ENCODE measurements at places on chromosomes 1 and 21.

DNA sequence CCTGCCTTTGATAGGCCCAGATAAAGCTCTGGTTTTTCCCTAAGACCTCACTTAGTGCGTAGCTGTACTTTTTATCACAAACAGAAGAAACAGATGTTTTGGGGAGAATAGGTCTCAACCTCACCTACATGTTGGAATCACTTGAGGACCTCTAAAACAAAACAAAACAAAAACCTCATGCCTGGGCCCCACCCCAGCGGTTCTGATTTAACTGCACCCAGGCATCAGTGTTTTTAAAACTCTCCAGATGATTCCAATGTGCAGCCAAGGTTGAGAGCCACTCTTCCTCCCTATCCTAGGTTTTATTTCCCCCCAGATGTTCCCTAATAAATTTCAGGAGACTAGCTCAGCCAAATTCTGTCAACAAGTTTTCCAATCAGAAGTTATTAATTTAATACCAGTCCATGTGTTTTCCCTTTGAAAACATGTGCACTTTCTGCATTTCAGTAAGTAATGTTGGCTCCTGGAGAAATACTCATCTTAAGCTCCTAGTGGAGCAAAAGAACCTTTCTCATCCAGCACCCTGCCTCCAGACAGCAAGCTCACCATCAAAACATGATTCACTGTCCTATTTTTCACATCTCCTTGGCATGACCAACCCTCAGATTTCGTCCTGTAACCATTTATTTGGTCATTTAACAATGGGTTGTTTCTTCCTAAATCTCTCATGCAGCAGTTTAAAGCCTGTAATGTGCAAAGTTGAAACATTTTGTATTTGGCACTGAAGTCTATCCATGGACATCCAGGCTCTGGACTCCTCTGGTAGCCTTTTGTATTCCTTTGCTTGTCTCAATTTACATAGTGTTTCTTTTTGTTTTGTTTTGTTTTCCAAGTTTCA lies 27.5 kb downstream of the LRRC8C start:
- no peaks in the 10 kb centered on the region for H3K27me3 ChIP-seq
- no peak for DNase-seq
- H3K4me3 ChIP-seq, result no peak overlapping the region
- no peaks in the 10 kb centered on the region for H3K4me1 ChIP-seq
- peaks cover 3% of the 10 kb centered on the region for H3K36me3 ChIP-seq
- no peak overlapping the region for H3K27ac ChIP-seq

- no peak overlapping the region for H3K4me3 ChIP-seq
- H3K4me1 ChIP-seq, result no peaks in the 10 kb centered on the region
- no peak for DNase-seq
- H3K36me3 ChIP-seq, result no peaks in the 10 kb centered on the region
Observed at GRCh38 chr1:113917400-113918082, 11.6 kb upstream of the HIPK1 start.

GRCh38 chr1:45863218-45863617 lies 59.8 kb downstream of the MAST2 start:
- H3K27me3 ChIP-seq, result no peaks in the 10 kb centered on the region
- no peak overlapping the region for H3K4me3 ChIP-seq
- H3K36me3 ChIP-seq, result peaks cover 3% of the 10 kb centered on the region
- DNase-seq, result no peak
- no peak overlapping the region for H3K27ac ChIP-seq

DNA sequence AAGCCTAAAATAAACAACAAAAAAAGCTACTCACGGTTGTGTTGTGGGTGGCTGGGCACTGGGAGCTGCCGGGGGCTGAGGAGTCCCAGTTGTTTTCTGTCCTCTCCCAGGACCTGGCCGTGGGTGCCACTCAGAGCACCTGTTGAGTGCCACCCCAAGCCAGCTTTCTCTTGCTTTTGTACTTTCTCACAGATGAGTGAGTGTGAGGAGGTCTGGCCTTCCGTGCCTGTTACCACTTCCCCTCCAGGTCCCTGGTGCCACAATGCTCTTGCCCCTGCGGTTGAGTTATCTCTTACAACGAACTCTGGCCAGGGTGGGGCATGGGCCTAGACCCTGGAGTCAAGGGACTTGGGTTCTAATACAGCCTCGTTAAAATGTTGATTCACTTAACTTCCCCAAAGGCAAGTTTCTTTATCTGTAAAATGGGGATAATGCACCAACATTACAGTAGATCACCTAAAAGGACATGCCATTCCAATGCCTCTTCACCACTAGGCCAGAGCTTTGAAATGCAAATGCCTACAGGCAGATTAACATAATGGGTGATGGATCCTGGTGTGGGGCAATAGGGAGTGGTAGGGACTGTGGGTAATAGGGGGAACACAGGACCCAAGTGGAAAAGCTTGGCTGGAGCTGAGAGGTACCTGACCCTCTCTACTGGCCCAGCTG lies at the start of gene CNR2:
Gene CNR2, minus strand, starts transcription at position 151 of the 669 bp plus-strand sequence. CDS start 37,745 bp downstream, outside the sequence.
- H3K27me3 ChIP-seq, result peaks cover 4% of the 10 kb centered on the region
- H3K4me1 ChIP-seq, result no peaks in the 10 kb centered on the region
- DNase-seq, result no peak
- H3K27ac ChIP-seq, result no peak within 1 kb of the TSS
- no peaks in the 10 kb centered on the region for H3K36me3 ChIP-seq

GRCh38 chr1:172638249-172638648 lies 20.7 kb upstream of the FASLG start:
- H3K4me3 ChIP-seq, result no peak overlapping the region
- no peak overlapping the region for H3K27ac ChIP-seq
- H3K36me3 ChIP-seq, result no peaks in the 10 kb centered on the region
- no peaks in the 10 kb centered on the region for H3K27me3 ChIP-seq
- no peak for DNase-seq

- H3K4me3 ChIP-seq, result no peak overlapping the region
- H3K27me3 ChIP-seq, result peaks cover 1% of the 10 kb centered on the region
- H3K27ac ChIP-seq, result no peak overlapping the region
- no peak for DNase-seq
Observed at GRCh38 chr1:213683529-213683928, 304.2 kb upstream of the PROX1 start.

GRCh38 chr1:111628153-111628552 lies 8.6 kb downstream of the RAP1A start:
- H3K27me3 ChIP-seq, result no peaks in the 10 kb centered on the region
- no peaks in the 10 kb centered on the region for H3K36me3 ChIP-seq
- H3K4me1 ChIP-seq, result peaks cover 19% of the 10 kb centered on the region
- no peak overlapping the region for H3K27ac ChIP-seq
- no peak for DNase-seq
- no peak overlapping the region for H3K4me3 ChIP-seq
